Ovary (tissue), 10 donors: ENCODE measurements at places on chromosomes 1 and 21. TPM values are rescaled to one million over a fixed set of nuclear protein-coding genes. Genes with fewer than 3 reads are reported as not detected.

DNA sequence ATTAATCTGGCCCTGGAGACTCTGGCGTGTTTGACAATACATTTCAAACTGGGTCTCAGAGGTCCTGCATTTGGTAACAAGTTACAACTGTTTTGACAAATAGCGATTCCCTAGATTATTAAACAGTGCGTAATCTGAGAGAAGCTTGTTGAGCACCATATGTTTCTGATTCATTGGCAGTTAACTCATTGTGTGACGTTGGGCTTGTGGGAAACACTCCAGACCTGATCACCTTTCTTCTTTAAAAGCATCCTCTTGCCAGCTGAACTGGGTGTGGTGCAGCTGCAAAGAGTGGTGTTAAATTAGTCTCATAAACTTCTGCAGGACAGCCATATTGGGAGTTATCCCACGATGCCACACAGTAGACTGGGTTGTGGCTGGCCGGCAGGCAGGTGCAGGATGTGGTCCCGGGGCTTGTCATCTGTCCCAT lies 82.7 kb downstream of the CDC7 start:
- H3K36me3 ChIP-seq = no peaks in the 10 kb centered on the region
- H3K27me3 ChIP-seq = no peaks in the 10 kb centered on the region
- H3K27ac ChIP-seq = peak overlapping the region; percentile 49
- peaks cover 9% of the 10 kb centered on the region for H3K4me1 ChIP-seq
- no peak for DNase-seq

Gene C1orf185
- total RNA-seq = not detected

Gene DNMT3L
- total RNA-seq = not detected

Gene RASAL2
- 10.5 TPM for total RNA-seq

DNA sequence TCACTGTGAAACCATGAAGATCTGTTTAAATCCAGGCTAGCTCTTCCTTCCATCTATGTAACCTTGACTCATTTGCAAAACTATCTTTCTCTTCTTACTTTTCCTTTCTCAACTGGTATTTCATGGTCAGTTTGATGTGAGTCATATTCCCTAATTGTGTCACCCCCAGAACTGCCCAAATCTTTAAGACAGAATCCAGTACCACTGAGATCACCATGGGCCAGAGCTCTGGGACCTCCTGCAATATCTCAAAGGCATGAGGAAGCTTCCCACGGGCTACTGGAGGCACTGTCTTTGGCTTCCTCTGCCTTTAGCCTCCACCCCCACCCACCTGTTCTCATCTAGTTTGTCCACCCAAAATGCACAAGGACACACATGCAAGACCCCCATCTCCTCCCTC lies 274.4 kb upstream of the FMN2 start:
- no peak overlapping the region for H3K4me3 ChIP-seq
- H3K27ac ChIP-seq = peak overlapping the region; percentile 68
- no peaks in the 10 kb centered on the region for H3K27me3 ChIP-seq
- H3K4me1 ChIP-seq = peaks cover 6% of the 10 kb centered on the region
- DNase-seq = no peak
- no peaks in the 10 kb centered on the region for H3K36me3 ChIP-seq

Gene PAPPA2
- total RNA-seq = not detected

GRCh38 chr1:168312718-168313604 lies 32.3 kb downstream of the TBX19 start:
- H3K4me3 ChIP-seq = no peak overlapping the region
- no peak overlapping the region for H3K27ac ChIP-seq
- no peak for DNase-seq
- no peaks in the 10 kb centered on the region for H3K4me1 ChIP-seq

GRCh38 chr1:116516631-116517030 lies 54.2 kb downstream of the CD58 start:
- H3K27ac ChIP-seq = no peak overlapping the region
- H3K4me1 ChIP-seq = no peaks in the 10 kb centered on the region

DNA sequence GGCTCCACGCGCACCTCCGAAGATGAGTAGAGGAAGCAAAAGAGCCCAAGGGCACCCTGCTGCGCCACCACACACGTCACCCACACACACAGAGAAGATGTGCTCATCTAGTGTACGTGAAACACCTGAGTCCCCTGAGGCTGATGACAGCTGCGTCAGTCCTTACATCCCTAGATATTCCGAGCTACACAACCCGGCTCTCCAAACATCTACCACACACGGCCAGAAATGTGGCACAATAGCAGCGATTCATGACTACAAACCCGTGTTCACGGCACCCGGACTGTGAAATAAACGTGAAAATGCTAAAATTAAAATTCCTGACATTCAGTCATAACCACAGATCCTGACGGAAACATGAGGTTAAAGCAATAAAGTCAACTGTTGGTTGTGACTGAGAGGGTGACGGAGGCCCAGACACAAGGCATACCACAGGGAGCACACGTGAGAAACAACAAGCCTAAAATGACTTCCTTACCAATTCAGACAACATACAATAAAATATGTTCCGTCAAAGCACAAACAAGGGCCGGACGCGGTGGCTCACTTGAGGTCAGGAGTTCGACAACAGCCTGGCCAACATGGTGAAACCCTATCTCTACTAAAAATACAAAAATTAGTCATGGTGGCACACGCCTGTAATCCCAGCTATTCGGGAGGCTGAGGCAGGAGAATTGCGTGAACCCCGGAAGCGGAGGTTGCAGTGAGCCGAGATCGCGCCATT lies 7.3 kb downstream of the SSU72 start:
- no peaks in the 10 kb centered on the region for H3K27me3 ChIP-seq
- H3K4me3 ChIP-seq = no peak overlapping the region
- DNase-seq = no peak
- H3K36me3 ChIP-seq = no peaks in the 10 kb centered on the region
- H3K27ac ChIP-seq = no peak overlapping the region

- no peak for DNase-seq
- H3K27me3 ChIP-seq = no peaks in the 10 kb centered on the region
- no peaks in the 10 kb centered on the region for H3K4me1 ChIP-seq
- no peak overlapping the region for H3K27ac ChIP-seq
Observed at GRCh38 chr1:62823556-62823955, 39.6 kb downstream of the ATG4C start.
